ENCODE measurements at places on chromosomes 1 and 21.

DNA sequence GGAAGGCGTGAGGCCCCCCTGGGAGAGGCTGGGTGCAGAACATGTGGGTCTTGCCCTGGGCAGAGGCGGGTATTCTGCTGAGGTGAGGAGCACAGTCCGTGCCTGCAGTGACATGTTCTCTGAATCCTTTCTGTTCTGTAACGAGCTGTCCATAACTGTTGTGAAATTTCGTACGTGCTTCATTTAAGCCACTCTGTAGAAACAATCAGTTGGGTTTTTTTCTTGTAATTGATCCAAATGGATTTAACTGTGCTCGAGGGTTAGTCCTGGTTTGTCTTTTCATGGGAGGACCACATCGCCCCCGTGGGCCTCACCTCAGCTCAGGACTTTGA, 45.4 kb upstream of the DIP2A start:
- DNase-seq, result no peak

DNA sequence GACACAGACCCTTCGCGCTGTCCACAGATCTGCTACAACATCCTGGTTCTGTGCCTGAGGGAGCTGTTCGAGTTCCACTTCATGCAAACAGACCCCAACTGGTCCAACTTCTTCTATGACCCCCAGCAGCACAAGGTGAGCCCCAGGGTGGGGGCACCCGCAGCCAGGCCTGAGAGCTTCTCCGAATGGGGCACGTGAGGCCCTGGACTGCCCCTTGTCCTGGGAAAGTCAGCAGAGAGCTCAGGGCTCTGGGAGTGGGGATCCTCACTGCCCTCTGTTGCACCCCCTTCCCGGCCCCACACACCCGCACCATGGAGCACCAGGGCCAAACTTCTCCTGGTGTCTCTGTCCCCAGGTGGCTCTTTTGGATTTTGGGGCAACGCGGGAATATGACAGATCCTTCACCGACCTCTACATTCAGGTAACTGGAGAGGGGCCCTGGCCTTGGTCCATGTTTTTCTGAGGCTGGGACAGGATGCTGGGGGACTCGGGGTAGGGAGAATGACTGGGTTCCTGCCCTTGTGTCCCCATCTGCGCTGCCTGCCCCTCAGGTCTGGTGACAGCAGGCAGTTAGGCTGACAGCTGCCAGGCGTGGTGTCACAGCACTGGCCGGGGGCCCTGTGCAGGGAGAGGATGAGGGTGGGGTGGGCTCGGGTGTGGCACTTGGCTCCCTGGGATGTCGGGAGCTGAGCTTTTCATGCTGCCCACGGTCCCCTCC, 44.6 kb downstream of the COQ8A start:
- DNase-seq, result no peak

GRCh38 chr1:218273762-218274479, 11.2 kb upstream of the RRP15 start:
- no peak for DNase-seq

GRCh38 chr1:13935336-13935735, 235.3 kb downstream of the PRDM2 start:
- DNase-seq, result no peak

GRCh38 chr1:229694053-229694693, 68.1 kb downstream of the URB2 start:
- no peak for DNase-seq

GRCh38 chr1:239896980-239897379, 194.7 kb upstream of the FMN2 start:
- DNase-seq, result no peak

DNA sequence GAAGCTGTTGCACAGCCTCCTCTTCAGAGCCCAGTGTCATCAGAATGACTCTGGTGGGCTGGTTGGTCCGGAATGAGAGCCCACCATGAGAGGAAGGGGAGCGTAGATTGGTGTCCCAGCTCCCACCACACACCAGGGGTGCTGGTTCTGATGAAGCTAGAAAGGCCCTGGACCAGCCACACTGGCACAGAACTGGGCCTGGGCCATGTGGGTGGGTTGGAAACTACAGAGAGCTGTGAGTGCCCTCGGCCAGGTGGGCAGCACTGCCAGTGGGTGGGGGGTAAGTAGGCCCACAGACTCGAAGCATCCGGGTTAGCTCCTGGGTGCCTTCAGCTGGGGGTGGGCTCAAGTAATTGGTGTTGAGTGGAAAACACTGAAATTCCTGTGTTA, 11.6 kb upstream of the TFF1 start:
- no peak for DNase-seq

GRCh38 chr1:226738421-226738994, 574 bp downstream of the ITPKB start:
- peak; percentile 39 for DNase-seq

- DNase-seq, result no peak
Measured at GRCh38 chr1:226417350-226417749, 9.5 kb upstream of the PARP1 start.

- DNase-seq, result no peak
Measured at GRCh38 chr1:35707601-35708440, 10.9 kb downstream of the C1orf216 start.

GRCh38 chr1:170254371-170254770, 108.6 kb downstream of the NTMT2 start:
- no peak for DNase-seq

DNA sequence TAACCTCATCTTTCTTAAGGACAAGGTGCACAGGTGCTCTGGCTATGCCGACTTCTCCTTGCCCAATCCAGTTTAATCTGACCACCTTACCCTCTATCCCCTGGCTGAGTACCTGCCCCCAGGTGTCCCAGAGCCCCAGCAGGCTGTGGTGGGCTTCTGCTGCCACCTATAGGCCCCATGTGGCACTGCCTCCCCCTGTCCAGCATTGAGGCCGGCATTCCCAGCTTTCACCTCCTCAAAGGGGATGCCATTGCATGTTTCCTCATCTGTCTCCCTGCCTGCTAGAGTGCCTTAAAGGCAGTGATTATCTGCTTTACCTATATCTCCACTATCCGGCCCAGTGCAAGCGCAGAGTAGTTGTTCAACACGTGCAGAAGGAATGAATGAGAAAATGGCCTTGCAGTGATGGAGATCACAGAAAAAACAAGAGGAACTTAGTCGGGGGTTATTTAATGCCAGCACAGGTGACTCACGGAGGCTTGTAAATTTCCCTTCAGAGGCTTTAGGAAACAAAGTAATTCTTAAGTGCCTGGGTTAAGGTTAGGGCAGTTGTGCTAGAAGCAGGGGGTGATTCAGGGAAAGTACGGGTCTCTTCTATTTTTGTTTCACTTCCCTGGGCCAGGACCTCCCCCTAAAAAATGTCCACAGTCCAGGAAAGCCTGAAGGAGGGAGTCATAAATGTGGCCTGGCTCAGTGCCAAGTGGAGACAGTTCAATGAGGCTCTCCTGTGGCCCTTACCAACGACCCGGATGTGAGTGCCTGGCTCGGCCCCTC, 131.8 kb upstream of the NGF start:
- DNase-seq, result peak; percentile 14

DNA sequence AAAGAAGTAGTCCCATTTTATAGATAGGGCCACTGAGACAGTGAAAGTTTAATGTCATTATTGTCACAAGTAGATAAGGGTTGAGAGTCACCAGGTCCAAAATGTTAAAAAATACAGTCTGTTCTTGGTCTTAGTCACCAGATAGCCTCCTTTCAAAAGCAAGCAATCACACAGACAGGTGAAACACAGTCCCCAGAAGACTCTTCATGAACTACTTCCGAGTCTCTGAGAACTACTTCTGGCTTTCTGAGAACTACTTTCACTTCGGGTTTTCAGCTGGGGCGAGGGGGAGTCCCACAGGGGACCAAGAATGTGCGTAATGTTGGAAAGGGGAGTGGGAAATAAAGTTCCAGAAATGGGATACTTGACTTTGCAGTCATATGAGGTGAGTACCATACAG, 143.2 kb downstream of the HHIPL2 start:
- DNase-seq, result no peak

- DNase-seq, result no peak
Measured at GRCh38 chr1:229440851-229441537, 7.1 kb upstream of the ACTA1 start.

DNA sequence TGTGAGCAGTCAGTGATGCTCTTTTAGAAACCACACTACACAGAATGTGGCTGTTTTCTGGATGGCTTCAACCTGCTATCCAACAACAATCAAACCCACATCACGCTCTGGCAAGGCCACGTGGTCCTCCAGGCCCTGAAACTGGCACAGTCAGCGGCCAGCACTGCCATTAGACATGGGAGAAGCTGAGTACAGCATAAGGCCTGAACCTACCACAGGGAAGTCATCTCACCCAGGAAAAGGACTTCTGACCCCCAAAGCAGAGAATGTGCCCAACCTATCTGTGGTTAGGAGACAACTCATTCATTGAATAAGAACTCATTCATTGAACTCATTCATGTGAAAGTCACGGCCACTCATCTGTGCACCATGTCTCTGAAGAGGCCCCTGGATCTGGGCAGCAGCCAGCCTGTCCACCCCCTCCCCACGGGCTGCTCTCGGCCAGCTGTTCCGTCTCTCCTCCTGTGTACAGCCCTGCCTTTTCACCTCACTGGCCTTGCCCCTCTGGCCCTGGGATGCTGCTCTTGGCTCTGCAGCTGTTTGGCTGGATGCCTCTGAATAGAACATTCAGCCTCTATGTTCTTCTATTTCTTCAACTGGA, 41.1 kb downstream of the C1orf198 start:
- DNase-seq, result no peak

GRCh38 chr1:23356471-23357137, 12.5 kb upstream of the HNRNPR start:
- no peak for DNase-seq

Data from activated CD4-positive, alpha-beta T cell treated with anti-CD3 and anti-CD28 coated beads for 4 hours (primary cell).